Upper lobe of left lung (tissue), 6 donors: ENCODE measurements at places on chromosomes 1 and 21.

- peak; percentile 88 for DNase-seq
Observed at GRCh38 chr1:161305867-161306519, 3.8 kb downstream of the MPZ start.

DNA sequence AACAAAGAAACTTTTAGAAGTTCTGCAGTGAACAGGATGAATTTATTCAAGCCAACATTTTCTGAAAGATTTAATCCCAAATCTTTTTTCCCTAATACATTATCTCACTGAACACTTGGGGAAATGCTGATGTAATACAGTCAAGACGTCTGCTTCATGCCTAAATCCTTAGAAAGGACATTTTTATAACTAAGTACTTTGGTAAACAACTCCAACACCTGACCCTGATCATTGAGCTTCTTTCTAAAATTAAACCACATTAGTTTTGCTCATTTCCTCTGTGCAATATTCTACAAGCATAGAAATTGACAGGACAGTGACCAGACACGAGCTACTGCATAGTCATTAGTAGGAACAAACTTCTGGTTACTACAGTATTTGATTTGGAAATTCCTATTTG lies 183.5 kb downstream of the TPR start:
- DNase-seq, result no peak

GRCh38 chr1:48572134-48572533 lies 100.1 kb upstream of the SPATA6 start:
- no peak for DNase-seq

GRCh38 chr21:45055861-45056260 lies 18.5 kb upstream of the ADARB1 start:
- DNase-seq, result no peak

DNA sequence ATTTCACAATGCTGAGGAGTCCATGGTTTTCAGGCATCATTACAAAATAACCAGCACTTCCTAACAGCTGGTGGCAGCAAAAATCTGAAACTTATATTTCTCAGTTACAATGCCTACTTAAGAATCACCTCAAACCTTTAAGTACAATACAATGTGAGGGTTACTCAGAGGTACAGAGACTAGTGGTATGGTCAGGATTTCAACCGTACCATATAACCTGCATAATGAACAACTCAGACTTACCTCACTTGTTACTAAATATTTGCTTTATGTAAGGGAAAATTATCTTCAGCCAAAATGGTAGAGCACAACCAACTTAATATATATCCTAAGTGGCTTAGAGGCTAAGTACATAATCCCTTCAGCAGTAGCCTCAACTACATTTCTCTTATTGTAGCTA lies 344.5 kb downstream of the SMYD3 start:
- DNase-seq, result no peak
